ENCODE measurements at places on chromosomes 7 and 10.

DNA sequence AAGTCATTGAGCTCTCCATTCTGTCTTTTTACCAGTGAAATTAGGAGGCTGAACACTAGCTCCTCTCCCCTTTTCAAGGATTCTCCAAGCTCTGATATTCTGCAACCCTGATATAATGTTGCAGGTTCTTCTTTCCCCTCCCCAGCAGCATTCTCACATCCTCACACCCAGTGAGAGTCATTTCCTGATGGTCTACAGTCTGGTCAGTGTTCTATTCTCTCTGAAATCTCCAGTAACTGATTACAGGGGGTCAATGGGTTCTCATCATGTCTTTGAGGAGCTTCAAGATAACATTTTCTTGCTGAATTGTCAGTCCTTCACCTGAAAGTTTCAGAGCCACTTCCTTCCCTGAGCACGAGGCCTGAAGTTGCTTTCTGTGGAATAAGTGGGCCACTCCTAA, 299.4 kb downstream of the PTEN start:
- DNase-seq = no peak

GRCh38 chr7:3695602-3696001, 394.6 kb downstream of the SDK1 start:
- DNase-seq = no peak

GRCh38 chr10:12135631-12136030, 6.2 kb downstream of the SEC61A2 start:
- DNase-seq = no peak

GRCh38 chr7:112476390-112477052, 4.3 kb upstream of the LSMEM1 start:
- no peak for DNase-seq

GRCh38 chr7:147525325-147525724, 1065.2 kb upstream of the C7orf33 start:
- DNase-seq = no peak

DNA sequence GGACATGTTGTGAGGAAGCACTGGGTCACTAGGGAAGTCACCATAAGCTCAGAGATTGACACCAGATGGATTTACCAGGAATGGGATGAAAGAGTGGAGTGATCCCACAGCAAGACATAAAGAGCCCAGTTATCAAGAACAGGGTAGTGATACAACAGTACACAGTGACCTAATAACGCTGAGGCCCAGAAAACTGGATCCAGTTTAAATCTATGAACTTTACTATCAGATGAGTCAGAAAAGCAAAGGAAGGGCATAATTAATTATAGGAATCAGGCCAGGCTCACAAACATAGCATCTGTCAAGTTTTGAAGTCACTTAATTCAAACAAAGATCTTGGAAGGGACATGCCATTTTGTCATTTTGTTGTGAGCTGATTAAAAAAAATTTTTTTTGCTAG, 73.5 kb downstream of the LRRN3 start:
- no peak for DNase-seq

GRCh38 chr7:1236132-1236661, 3.5 kb downstream of the UNCX start:
- DNase-seq = no peak

DNA sequence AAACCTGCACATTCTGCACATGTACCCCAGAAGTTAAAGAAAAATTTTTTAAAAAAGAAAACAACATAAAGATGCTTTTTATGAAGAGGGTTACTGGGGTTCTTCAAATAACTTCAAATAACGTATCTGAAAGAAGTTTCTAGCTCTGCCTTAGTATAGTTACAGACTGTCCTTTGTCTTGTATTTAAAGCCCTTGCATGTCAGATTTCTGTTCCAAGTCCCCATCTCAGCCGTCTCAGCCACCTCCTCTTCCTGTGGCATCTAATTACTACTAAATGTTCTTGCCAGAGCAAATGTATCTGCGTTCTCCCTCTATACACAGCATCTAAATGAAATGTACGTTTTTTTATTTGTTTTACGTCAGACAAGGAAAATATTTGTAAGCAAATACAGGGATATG, 89.4 kb upstream of the AKR1E2 start:
- no peak for DNase-seq

GRCh38 chr10:130470286-130470685, 334.1 kb downstream of the GLRX3 start:
- DNase-seq = no peak

- no peak for DNase-seq
These were observed 56.5 kb downstream of the RNLS start for GRCh38 chr10:88526501-88527105.

DNA sequence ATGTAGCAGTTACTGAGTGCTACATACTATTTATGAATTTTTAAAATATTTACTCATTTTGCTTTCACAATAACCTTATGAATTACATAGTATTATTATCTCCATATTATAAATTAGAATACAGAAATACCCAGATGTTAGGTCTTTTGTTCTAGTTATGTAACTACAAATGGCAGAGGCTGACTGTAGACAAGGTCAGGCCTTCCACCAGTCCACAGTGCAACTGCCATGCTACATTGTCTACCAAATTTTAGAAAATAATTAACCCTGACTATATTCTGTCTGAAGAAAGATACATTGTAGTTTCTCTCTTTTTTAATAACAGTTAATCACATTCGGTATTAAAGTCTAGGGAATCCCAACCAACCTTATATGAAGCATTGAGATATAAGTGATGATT, 280.9 kb downstream of the MALRD1 start:
- no peak for DNase-seq

GRCh38 chr10:130190737-130191115, 54.5 kb downstream of the GLRX3 start:
- DNase-seq = no peak

- DNase-seq = no peak
These were observed 44.4 kb upstream of the SMARCD3 start for GRCh38 chr7:151292850-151293249.

DNA sequence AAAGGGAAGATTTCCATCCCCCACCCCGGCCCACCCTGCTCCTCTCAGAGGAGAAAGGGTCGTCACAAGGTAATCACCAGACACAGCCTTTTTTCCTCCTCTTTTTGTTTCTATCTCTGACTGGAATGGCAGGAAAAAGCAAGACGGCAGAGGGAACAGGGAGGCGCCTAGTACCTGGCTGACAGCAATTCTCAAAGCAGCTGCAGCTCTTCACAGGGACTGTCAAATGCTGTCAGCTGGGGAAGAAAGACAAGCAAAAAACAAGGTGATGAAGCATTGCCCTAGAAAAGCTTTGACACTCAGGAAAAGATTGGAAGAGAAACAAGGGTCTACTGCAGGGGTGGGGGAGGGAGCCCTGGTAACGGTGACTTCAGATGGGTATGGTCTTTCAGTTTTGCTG, 52.7 kb downstream of the GNA12 start:
- DNase-seq = no peak

DNA sequence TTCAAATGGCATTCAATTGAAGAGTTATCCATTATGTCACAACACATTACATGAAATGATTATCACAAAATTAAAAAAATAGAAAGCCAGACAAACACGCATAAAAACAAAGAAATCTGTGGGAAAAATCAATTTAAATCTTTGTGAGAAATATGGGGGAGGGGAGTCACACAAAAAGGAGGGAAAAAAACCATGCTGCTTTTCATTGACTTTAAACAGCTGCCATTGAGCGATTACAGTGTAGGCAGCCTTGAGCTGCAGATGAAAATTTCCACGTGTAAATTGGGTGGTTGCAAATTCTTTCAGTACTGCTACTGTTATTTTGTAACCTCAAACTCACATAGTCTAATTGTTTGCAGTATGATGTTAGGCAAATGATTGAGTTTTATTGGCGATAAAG, 889.9 kb upstream of the PHF14 start:
- DNase-seq = no peak

DNA sequence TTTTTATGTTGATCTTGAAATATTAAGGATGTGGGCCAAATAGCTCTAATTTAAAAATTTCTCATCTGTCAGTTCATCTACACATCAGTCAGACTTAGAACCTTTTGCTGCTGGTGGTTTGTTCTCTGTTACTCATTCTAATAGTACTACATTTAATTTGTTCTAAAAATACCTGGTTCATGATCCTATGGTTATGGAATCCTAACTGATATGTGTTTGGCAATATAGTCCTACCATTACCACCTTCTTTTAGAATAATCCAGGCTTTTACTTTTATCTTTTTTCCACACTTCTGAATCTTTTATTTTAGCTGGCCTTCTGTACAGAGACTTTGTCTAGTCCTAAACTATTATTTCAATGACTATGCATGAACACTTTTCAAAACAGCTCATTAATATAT, 116.9 kb downstream of the SVOPL start:
- no peak for DNase-seq

GRCh38 chr10:11444531-11445228, 166.8 kb downstream of the USP6NL start:
- DNase-seq = no peak

- no peak for DNase-seq
These were observed 14.7 kb upstream of the ZNF107 start for GRCh38 chr7:64651203-64651602.

- DNase-seq = no peak
These were observed 210.5 kb downstream of the BICC1 start for GRCh38 chr10:58723186-58723585.

GRCh38 chr7:93146472-93147141, 1.6 kb downstream of the SAMD9L start:
- no peak for DNase-seq

GRCh38 chr10:7146189-7146588, 264.6 kb downstream of the SFMBT2 start:
- no peak for DNase-seq

DNA sequence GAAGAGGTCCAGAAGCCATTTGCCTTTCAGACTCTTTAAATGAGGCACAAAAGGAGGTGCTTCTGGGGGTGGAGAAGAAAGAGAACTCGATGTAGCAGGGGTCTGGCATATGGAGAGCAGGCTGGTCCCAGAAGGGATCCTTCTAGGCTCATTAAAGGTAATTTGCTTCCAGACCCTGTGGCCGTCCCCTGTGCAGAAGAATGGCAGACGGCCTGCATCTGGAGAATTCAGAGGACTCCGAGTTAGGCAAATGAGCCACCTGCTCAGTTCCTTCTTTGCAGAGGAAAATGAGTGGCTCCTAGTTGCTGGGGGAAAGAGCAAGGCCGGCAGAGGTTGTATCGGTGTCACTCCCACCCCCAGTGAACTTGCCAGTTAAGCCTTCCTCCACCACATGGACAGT, 73.8 kb upstream of the FAM180A start:
- no peak for DNase-seq

DNA sequence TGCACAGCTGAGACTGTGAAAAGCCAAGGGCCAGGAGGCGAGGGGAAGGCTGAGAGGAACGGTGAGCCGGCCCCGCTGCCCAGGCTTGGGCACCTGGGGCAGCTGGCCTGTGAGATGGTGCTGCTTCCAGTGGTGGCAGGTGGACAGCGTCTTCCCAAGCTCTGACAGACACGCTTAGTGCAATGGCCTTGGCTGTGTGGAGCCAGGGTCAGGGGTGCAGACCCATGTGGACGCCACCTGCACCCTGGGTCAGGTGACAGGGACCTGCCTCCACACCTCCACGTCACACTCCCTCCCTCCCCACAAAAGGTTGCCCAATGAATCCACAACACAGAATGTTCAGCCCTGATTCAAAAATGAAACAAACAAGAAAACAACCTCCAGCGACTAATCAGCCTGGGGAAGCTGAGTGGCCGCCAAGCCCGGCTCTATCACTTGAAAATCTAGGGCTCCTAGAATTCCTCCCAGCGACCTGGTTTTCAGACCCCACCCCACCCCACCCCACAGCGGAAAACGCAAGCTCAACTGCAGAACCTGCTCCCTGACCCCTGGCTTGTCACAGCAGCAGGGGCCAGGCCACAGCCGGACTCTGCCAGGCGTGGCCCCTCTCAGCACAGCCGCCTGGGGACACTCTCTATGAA, 54.3 kb downstream of the PRKAG2 start:
- DNase-seq = no peak

- DNase-seq = no peak
These were observed 83.1 kb downstream of the ZNF248 start for GRCh38 chr10:37774351-37774750.

GRCh38 chr7:94738071-94738470, 82.1 kb upstream of the SGCE start:
- DNase-seq = no peak

DNA sequence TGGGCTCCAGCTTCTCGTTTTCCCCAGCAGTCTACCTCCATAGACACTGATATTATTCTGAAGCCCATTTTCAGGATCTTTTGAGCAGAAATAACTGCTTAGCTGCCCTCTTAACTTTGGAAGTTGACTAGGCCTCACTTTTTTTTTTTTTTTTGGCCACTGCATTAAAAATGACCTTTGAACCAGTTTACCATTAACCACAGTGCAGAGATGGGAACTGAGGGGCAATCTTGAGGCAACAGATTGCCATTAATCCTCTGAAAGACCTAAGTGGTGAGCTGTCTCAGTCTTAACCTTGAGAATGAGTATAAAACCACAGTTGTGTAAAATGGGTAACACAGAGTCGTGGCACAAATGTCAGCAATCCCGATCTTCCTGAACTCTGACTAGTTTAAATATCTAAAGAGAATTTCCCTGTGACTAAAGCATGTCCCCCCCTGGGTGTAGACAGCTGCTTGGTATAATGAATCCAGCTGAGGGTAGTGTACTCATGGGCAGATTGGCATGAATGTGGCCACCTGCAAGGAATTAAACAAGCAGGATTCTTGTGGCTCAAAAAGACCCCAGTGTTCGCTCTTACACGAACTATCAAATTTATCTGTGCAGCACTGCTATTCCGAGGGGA, 46.1 kb upstream of the FMC1 start:
- no peak for DNase-seq

GRCh38 chr10:75771606-75772005, 340.2 kb downstream of the LRMDA start:
- DNase-seq = no peak

DNA sequence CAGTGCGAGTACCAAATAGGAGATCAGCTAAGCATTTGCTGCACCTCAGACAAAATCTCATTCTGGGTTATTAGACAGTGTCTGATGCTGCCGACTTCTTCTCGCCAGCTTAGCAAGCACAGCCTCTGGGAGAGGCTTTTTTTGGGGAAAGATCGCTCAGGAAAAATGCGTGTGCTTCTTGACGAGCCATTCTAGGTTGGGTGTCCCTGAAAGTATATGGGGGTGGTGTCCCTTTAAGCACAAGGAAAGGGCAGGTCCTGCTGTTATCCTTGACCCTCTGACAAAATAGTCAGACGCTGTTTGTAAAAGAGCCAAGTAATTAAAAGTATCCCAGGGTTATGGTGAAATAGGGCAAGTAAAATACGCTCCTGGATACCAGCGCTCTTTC, 540.1 kb upstream of the FZD8 start:
- DNase-seq = no peak

GRCh38 chr10:80204677-80205476, 460 bp downstream of the ANXA11 start:
- DNase-seq = no peak

- no peak for DNase-seq
These were observed 26.5 kb downstream of the FAM204A start for GRCh38 chr10:118315629-118316028.

- DNase-seq = no peak
These were observed 262.2 kb downstream of the BAMBI start for GRCh38 chr10:28939281-28940157.
